ENCODE measurements at places on chromosomes 6 and 20.
A peak's percentile ranks its signal among the peaks of the same experiment; 100 is the strongest.

GRCh38 chr20:49166534-49167449, 21.3 kb downstream of the STAU1 start:
- DNase-seq = no peak

DNA sequence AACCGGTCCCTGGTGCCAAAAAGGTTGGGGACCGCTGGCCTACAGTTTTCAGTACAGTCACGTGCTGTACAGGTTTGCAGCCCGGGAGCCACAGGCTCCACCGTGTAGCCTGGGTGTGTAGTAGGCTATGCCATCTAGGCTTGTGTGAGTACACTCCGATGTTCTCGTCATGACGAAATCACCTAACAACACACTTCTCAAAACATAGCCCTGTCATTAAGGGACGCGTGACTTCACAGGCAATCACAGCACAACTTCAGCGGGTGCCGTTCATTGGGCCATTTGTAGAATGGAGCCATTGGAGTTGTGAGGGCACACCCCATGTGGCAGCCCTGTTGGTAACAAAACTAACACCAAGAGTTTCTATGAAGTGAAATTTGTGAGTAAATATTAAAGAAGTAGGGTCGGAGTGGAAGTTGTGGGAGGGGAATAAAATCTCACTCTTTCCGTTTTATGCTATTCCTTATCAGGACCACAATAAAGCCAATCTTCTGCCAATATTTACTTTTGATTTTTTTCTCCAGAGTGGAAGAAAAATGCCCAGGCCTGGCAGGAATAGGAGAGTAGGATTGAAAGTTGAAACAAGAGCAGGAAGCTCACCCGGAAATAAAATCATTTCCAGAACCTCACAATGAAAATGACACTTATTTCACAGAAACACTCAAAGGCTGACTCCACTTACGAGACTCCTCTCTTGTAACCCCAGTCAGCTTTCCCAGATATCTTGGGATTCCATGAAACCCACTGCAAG, 63.7 kb upstream of the PTPN1 start:
- DNase-seq = no peak

GRCh38 chr6:150076196-150076893, 7.4 kb upstream of the ULBP3 start:
- no peak for DNase-seq

DNA sequence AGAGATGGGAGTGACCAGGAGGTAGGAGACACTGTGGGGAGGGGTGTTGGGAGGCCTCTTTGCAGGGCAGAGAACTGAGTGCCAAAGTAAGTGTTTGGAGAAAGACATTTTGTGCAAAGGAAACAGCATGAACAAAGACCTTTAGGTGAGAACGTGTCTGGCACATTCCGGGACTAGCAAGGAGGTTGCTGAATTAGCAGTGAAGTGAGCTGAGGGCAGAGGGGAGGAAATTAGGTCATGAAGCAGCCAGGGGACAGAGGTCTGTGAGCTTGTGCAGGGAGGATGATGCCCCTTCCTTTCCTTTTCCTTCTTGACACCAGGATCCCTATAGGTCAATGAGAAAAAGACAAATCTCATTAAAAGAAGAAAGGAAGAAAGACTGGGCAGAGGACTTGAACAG, 21.4 kb upstream of the AHCY start:
- no peak for DNase-seq

DNA sequence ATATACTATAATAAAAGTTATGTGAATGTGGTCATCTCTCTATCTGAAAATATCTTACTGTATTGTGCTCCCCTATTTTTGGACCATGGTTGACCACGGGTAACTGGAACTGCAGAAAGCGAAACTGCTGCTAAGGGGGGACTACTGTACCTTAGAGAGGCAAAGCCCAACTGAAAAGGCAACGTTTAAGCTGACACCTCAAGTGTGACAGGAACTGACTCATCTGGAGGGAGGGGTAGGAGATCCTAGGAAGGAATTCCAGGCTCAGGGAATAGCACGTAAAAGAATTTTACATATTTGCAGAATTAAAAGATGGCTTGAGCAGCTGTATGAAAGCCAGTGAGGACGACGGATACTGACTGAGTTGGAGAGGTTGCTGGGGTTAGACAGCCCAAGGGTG, 34.8 kb downstream of the ELOVL2 start:
- DNase-seq = no peak

DNA sequence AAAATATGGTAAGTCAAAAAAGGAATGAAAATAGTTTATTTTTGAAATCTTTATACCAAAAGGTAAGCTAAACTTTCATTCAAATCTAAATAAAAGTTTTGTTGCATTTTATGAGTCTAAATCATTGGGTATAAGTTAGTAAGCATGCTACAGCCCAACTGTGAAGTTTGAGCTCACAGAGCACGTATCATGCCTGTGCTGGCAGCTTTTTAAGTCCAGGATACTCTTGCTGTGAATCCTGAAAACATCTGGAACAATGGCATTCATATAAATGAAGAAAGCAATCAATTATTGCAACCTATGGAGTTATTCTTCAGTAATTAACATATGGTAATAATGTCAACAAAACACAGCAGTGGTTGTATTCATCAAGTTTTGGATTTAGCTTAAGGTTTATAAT, 656.9 kb downstream of the RFPL4B start:
- no peak for DNase-seq

GRCh38 chr6:52286798-52287432, 2.4 kb upstream of the MCM3 start:
- DNase-seq = peak; percentile 70

DNA sequence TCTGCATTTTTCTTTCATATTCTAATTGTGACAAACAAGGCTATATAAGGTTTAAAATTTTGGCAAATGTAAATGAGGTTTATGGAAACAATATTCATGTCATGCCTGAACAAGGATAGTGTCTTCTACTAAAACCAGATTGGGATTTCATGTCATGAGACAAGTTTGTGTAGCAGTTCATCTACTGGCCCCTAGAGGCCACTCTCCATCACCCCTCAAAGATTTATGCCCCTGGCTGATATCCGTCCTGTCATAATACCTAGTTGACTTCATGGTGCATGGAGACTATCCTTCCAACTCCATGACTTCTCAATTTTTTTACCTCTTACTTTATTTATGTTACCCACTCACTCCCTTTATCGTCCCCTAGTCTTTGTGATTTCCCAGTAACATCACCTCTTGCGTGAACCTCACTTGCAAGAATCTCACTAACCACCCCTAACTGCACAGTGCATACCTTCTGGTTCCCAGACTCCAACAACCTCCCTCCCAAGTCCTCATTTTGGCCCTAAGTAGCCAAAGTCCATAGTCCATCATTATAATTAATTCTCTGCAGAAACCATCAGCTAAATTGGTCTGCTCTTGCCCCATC, 179.8 kb downstream of the TASP1 start:
- DNase-seq = peak; percentile 17

DNA sequence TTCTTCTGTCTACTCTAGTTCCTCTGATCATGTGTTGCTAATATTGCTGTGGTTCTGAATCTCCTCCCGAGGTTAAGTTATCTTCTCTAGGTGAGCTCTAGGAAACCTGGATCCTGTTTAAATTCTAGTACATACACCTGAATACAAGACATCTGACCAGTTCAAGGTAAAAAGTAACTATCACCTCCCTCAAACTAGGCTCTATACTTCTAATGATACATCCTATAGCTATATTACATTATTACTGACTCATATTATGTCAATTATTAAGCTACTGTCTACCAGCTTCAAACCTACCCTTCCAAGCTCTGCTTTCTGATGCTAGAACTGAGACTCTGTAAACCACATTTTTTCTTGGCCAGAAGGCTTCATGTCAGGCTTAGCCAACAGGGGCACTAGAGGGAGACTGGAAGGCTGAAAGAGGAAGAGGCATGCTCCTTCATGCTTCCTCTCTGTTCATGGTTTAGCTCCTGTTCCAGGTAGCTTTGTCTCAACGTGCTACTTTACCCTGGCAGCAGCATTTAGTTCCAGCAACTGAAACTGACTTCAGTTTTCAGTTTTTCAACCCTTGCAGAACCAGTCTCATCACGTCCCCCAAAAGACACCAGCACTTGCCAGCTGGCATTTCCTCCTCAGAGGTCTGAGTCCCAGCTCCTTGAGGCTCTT, 148.4 kb upstream of the TOP1 start:
- no peak for DNase-seq

GRCh38 chr20:50308166-50308512, 117.5 kb downstream of the CEBPB start:
- no peak for DNase-seq

GRCh38 chr6:11848852-11849731, 70.5 kb upstream of the ADTRP start:
- DNase-seq = no peak

- no peak for DNase-seq
Observed at GRCh38 chr20:17659801-17660200, 22.2 kb downstream of the RRBP1 start.

- no peak for DNase-seq
Observed at GRCh38 chr20:44734938-44735337, 10.7 kb upstream of the KCNK15 start.
